Retinal pigment epithelial cell (primary cell): ENCODE measurements at places on chromosomes 6 and 20.

GRCh38 chr20:51400051-51400926 lies 142.2 kb downstream of the NFATC2 start:
- DNase-seq = no peak

DNA sequence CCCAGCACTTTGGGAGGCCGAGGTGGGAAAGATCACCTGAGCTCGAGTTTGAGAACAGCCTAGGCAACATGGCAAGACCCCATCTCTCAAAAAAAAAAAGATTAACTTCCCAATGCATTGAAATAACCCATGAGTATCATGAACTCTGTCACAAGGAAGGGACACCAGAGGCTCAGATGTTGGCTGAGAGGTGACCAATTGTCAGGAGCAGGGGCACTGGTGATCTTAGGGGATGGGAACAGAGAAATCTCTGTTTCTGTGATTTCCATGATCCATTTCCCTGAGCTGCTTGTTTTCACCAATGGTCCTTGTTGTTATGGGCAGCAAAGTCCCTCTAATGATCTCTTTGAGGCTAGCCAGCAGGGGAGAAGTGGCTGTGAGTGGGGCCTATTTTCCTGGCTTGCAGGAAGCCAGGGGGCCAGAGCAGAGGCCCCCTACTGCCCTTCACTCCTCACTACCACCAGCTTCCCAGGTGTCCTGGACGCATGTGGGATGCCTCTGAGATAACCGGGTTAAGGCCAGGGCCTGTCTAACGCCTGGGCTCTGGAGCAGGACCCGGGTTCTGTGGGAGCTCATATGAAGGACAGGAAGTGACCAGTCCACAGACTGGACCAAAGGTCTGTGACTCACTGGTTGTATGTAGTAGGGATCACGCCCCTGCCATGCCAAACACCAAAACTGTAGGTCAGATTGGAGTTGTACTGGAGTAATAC lies 54.4 kb downstream of the PCNA start:
- DNase-seq = no peak

GRCh38 chr6:74997646-74998045 lies 208.2 kb downstream of the COL12A1 start:
- peak; percentile 20 for DNase-seq

DNA sequence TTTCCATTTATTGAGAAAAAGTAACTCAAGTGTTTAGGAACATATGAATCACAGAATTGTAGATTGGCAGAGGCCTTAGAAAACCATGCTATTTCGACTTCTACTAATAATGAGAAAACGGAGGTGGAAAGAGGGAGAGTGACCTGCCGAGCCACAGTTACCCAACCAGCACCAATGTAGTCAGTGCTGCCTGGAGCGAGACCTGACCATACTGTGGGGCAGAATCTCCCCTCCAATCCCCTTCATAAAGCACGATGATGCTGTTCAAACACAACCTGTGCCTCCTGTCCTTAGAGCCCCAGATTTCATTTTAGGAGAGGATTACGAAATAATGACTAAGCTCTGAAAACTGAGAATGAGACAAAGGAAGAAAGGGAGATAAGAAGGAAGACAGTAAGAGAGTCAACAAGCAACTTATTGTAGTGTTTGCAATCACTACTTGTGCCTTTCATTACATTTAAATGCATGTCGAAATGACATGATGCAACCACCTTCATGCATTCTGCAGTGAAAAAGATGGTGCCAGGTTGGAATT lies 70.6 kb downstream of the ATXN1 start:
- no peak for DNase-seq
